ENCODE measurements at places on chromosomes 11 and 22. TPM values are rescaled to one million over a fixed set of nuclear protein-coding genes. Genes with fewer than 3 reads are reported as not detected.

PHF21B gene
- total RNA-seq: not detected

DGAT2 gene
- total RNA-seq: 0.86 TPM

SEC14L6 gene
- total RNA-seq: 0.08 TPM

RBMXL2 gene
- not detected for total RNA-seq

PHLDB1 gene
- total RNA-seq: 3.3 TPM

IGSF9B gene
- 99.7 TPM for total RNA-seq

MMP11 gene
- 2.4 TPM for total RNA-seq
